ENCODE measurements at places on chromosomes 7 and 10.

GRCh38 chr7:3753868-3754267 lies 452.8 kb downstream of the SDK1 start:
- no peak for DNase-seq

DNA sequence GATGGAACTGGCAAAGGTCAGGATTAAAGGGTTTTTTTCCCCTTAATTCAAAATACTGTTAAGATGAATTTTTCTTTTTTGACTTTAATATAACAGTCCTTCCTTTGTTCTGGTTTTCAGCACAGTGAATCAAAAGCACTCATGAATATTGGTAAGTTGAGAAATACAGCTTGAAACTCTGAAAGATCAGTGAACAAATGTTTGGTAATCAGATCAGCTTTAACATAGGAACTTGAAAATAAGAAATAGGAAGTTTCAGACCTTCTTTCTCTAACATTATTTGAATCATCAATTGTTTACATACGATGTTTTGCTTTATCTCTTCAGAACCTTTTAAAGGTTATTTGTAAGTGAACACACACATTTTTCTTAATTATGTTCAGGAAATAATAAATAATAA lies 90.5 kb downstream of the SGMS1 start:
- DNase-seq: no peak

GRCh38 chr7:73817121-73817520 lies 13.7 kb upstream of the CLDN4 start:
- DNase-seq: no peak

- DNase-seq: no peak
Measured at GRCh38 chr10:76892766-76893479, 744.7 kb downstream of the KCNMA1 start.

- DNase-seq: no peak
Measured at GRCh38 chr7:16702441-16702840, 51.1 kb upstream of the TSPAN13 start.

- no peak for DNase-seq
Measured at GRCh38 chr7:80679921-80680907, 41.8 kb downstream of the CD36 start.

DNA sequence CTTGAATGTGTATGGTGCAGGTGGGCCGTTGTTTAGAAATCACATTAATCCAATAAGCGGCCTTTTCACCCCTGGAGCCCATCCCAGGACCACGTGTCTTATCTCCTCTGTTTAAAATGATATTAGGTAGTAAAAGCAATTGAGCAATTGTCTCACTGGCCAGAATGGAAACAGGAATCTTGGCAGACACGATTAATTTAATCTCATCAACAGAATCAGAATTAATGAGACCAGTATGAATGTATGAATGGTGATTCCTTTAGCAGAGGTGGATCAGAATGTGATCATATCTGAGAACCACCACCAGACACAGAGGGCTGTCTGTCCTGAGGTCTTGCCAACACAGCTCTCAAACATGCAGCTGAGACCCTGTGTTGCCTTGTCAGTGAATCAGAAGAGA lies 1591.4 kb downstream of the REEP3 start:
- no peak for DNase-seq

DNA sequence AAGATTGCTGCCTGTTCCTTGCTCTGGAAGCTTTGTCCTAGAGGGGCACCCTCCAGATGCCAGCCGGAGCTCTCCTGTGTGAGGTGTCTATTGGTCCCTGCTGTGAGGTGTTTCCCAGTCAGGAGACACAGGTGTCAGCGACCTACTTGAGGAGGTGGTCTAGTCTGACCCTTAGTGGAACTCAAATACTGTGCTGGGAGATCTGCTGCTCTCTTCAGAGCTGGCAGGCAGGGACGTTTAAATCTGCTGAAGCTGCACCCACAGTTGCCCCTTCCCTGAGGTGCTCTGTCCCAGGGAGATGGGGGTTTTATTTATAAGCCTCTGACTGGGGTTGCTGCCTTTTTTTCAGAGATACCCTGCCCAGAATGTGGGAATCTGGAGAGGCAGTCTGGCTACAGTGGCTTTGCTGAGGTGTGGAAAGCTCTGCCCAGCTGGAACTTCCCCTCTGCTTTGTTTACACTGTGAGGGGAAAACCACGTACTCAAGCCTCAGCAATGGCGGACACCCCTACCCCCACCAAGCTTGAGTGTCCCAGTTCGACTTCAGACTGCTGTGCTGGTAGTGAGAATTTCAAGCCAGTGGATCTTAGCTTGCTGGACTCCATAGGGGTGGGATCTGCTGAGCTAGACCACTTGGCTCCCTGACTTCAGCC lies 119.2 kb downstream of the PPP1R9A start:
- DNase-seq: no peak

GRCh38 chr7:140312141-140312846 lies 86.0 kb downstream of the SLC37A3 start:
- no peak for DNase-seq

- no peak for DNase-seq
Measured at GRCh38 chr7:132576721-132577085, 433 bp upstream of the PLXNA4 start.

- no peak for DNase-seq
Measured at GRCh38 chr7:47594406-47594805, 12.5 kb upstream of the TNS3 start.

DNA sequence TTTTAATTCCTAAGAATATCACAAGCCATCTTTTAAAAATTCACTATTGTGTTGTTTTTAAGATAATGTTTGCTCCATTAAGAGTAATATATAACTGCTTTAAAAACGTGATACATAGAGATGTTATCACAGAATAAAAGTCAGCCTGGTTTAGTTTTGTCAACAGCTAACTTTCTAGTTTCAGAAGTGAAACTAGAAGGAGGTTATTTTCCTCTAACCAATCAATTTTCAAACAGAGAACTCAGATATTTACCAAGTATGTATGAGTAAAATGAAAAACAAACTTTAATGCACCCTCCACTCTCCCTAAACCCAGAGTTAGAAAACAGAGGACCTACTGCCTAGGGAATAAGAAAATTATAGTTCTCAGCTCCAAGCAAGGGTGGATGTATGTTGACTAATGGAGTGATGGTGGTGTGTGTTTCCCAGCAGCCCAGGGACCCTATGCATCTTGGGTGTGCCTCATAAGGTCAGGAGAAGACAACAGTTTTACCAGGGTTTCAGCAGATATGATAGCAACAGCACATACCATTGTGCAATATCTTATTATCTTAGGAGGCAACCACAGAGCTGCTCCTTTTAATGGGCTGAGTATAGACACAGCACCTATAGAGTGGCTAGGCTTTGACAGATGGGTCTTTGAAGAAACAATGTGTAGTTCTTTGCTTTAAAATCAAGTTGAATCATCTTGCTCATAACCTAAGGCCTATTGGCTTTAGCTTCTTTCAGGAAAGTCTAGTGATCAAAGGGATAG lies 58.4 kb downstream of the PTPRZ1 start:
- DNase-seq: no peak

Measured in HuH-7 (cell line).